ENCODE measurements at places on chromosomes 1 and 21. TPM values are rescaled to one million over a fixed set of nuclear protein-coding genes. Genes with fewer than 3 reads are reported as not detected.

Gene CA14
- total RNA-seq: 1.2 TPM

Gene CYP4A11
- total RNA-seq: not detected

Gene OR2T2
- total RNA-seq: not detected

Gene XCL1
- not detected for total RNA-seq

Gene SAMD13
- total RNA-seq: 0.93 TPM

Gene CYP4A22
- not detected for total RNA-seq

Gene C8B
- not detected for total RNA-seq

Gene LDLRAD1
- not detected for total RNA-seq

Gene SHE
- total RNA-seq: not detected

Gene MIB2
- total RNA-seq: 73.6 TPM

Gene C2CD2
- 8.3 TPM for total RNA-seq

Gene S1PR1
- total RNA-seq: 10.6 TPM

DNA sequence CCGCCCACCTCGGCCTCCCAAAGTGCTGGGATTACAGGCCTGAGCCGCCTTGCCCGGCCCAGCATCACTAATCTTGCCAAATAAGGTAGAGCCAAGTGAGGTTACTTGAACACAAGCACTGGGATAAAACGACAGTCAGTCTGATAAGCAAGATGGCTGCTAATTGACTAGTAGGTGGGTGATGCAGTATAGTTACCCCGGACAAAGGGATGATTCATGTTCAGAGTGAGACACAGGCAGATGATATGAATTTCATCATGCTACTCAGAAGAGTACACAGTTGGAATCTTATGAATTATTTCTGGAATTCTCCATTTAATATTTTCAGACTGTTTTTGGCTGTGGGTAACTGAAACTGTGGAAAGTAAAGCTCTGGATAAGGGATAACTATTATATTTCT is 178.4 kb downstream of the USP25 start:
- peak; percentile 37 for DNase-seq

DNA sequence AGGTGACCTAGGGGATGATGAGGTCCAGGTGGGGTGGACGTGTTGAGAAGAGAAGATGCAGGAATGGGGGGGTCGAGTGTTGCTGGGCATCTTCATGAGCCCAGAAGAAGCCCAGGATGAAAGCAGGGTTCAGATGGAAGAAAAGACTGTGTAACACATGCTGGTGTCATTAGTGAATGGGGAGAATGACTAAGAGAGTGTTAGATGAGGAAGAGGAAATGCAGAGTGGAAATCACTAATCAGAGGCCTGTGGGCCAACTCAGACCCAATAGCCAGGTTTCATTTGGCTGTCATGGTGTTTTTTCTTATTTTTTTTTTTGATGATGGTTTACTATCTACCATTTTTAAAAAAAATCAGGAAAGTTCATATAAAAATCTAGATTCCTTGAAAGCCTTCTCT is 180.8 kb upstream of the CAMK1G start:
- DNase-seq: no peak

- peak; percentile 10 for DNase-seq
Measured at GRCh38 chr1:2468041-2468472, 8.0 kb upstream of the PLCH2 start.

- peak; percentile 92 for DNase-seq
Measured at GRCh38 chr1:37471345-37472231, 2.8 kb upstream of the ZC3H12A start.

GRCh38 chr1:204885790-204886189 is 15.1 kb downstream of the NFASC start:
- DNase-seq: peak; percentile 42

- no peak for DNase-seq
Measured at GRCh38 chr1:72481420-72481970, 199.2 kb upstream of the NEGR1 start.

DNA sequence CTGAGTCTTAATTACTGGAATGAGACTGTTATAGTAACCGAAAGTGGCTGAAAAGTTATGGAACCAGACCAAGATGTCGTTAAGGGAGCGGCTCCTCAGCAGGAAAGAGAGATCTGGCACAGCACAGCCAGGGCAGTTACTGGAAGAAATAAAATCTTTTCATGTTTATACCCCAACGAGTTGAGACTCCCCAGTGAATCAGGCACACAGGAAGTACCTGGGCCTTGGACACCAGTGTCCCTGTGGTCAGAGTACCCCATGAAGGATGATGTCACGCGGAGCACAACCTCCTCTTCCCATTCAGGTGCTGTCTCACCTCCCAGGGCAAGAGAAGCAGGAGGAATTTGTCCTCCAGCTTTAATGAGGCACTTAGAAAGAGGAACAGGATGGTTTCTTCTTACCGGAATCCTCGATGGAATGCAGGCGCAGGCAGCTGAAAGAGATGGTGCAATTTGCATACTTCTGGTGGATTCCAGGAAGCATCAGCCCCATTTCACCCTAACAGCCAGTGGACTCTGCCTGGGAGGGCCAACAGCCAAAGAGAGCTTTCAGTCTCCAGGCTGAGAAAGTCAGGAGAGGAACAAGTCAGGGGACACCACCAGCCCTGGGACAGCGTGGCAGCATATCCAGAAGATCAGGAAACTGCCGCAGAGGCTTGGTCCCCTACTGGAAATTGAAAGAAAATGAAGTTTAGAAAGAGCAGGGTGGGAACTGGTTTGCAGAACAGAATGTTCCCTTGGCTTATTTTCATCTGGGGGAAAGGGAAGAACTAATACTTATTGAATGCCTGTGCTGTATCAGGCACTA is 35.9 kb upstream of the CTTNBP2NL start:
- peak; percentile 72 for DNase-seq

DNA sequence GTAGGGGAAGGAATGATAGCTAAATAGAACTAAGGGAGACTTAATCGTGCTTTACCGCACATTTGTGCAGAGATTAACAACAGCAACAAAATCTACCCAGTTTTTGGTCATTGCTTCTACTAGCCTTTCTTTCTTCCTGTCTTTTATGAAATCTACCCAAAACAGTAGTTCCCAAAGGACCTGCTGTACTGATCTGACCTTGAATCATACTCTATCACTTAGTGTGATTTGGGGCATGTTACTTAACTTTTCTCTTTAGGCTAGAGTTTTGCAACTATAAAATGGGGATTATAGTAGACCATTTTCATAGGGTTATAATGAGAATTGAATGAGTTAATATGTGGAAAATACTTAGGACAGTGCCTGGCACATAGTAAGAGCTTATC is 30.5 kb upstream of the MACF1 start:
- DNase-seq: no peak

DNA sequence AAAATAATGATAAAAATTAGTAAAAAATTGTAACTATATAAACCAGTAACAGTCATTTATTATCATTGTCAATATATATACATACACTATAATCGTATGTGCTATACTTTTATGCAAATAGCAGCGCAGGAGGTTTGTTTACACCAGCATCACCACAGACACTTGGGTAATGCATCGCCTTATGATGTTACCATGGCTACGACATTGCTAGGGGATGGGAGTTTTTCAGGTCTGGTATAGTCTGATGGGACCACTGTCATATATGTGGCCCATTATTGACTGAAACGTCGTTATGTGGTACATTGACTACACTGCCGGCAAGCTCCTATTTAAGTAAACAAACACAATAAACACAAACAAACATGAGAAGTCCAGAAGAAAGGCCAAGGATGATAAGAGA is 45.6 kb downstream of the KCNK1 start:
- DNase-seq: no peak

GRCh38 chr1:147297438-147297837 is 55.0 kb downstream of the CHD1L start:
- DNase-seq: no peak

DNA sequence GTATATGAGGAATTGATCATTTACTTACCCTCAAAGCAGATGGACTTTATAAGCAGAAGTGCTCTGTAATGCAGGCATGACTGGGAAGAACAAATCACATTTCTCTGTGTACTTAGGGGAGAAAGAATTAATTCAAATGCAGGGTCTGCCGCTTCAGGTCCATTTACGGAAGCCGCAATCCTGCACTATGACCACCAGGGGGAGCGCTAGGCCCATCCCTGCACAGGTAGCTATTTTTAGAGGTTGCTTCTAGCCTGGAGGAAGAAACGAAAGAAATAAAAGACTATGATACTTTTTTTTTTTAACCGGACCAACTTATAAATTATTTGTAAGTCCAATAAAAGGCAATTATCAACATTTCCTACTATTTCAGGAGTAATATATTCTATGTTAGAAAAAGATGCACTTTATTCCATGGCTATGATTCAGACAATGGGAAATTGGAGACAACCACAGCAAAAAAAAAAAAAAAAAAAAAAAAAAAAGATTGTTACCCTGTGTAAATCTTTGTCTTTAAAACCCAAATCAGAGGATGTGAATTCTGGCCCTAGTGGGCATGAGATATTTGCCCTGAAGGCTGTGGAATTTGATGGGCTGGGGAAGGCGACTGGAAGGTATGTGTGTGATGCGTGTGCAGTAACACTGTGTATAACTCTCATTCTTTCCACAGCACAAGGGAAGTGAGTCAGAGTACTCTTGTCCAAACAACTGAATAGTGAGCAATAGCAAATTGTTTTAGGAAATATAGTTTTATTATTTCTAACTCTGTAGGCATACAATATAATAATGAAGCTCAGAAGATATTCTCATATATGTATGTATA is 12.9 kb upstream of the FYB2 start:
- DNase-seq: peak; percentile 98

GRCh38 chr1:210819266-210819665 is 314.7 kb downstream of the KCNH1 start:
- no peak for DNase-seq

DNA sequence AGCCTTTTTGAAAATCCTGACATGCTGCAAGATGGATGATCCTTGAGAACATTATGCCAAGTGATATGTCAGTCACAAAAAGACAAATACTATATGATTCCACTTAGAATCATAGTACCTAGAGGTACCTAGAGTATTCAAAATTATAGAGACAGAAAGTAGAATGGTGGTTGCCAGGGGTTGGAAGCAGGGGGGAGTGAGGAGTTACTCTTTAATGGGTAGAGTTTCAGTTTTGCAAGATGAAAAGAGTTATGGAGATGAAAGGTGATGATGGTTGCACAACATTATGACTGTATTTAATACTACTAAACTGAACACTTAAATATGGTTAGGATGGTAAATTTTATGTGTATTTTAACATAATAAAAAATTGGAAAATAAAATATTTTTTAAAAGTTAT is 37.9 kb upstream of the PODN start:
- no peak for DNase-seq

GRCh38 chr1:71296551-71297134 is 215.8 kb upstream of the ZRANB2 start:
- DNase-seq: no peak

- no peak for DNase-seq
Measured at GRCh38 chr1:88463401-88463985, 220.6 kb upstream of the PKN2 start.

DNA sequence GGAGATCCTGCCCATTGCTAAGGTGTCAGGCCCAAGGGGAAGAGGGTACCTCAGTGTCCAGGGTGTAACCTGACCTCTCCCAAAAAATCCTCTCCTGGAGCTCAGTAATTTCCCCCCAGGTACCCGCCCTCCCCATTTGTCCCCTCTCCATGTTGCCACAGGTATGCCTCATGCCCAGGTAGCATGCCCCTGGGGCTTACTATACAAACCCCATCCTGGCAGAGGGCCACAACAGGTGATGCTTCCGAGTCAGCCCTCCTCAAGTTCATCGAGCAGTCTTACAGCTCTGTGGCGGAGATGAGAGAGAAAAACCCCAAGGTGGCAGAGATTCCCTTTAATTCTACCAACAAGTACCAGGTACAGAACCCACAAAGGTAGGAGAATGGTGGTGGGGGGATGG is 15.7 kb downstream of the ATP1A4 start:
- no peak for DNase-seq

DNA sequence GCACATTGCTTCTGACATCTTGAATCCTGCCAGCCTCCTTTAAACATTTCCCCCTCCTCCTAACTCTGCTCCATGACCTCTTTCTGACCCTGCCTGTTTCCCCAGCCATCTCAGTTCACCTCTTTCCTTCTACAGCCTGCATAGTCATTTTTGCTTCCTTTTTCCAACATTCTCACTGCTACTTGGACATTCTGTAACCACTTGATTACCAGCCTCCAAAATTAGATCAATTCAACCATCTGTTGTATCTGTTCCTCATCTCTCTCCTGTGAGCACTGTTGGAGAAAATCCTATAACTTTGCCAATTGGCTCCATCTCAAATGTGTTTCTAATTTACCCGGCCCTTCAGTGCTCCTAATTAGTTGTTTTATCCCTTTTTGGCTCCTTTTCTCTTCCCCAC is 27.5 kb upstream of the GPR88 start:
- no peak for DNase-seq

- DNase-seq: no peak
Measured at GRCh38 chr1:197567442-197567841, 207.8 kb downstream of the DENND1B start.

- peak; percentile 82 for DNase-seq
Measured at GRCh38 chr21:34846601-34847112, 177.9 kb downstream of the CLIC6 start.

- DNase-seq: no peak
Measured at GRCh38 chr1:33344896-33345560, 24.1 kb upstream of the A3GALT2 start.

DNA sequence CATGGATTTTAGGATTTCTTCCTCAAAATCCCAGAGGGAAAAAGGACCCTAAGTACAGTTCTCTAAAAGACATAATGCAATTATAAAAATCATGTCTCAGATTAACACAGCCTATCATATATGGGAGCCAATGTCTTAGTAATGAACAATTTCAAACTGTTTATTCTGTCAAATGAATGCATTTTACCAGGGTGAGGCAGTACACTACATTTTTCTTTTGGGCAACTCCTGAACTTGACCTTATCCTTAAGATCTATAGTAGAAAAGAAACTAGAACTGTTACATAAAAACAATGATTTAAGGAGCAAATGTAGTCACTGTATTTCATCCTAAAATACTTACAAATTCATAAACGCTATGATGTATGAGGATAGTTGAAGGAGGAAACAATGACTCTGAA is 226.3 kb upstream of the B3GALT2 start:
- DNase-seq: no peak

DNA sequence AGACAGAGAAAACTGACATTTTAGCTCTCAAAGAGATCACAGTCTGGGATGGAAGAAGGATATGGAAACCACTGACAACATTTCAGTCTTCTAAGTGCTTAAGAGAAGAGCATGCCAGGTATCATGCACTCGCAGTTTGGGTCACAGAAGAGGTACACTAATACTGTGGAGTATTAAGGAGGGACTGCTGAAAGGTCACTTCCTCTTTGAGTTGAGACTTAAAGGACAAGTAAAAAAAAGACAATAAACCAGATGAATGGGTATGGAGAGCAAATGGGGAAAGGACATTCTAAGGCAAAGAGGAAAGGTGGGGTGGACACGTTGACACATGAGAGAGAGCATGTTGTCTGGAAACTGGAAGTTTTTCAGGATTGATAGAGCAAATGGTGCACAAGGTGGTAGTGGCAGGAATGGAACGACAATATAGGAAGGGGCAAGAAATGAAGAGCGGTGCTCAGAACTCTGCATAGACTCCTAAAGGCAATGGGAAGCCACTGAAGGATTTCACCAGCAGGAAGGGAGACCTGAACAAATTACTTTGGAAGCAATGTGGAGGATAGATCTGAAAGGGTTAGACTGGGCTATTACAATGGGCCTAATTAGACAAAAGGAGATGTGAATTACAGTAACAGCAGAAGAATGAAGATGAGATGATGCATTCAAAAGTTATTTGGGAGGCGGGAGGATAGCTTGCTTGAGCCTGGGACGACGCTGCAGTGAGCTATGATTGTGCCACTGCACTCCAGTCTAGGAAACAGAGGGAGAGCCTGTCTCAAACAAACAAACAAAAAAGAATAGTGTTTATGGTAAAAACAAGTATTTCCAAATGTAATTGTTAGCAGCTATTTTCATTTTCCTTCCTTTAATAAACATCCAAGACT is 11.1 kb downstream of the DIPK1A start:
- peak; percentile 86 for DNase-seq

GRCh38 chr1:45012639-45013278 is 705 bp downstream of the UROD start:
- DNase-seq: peak; percentile 54
